ENCODE measurements at places on chromosomes 2 and 18. TPM values are rescaled to one million over a fixed set of nuclear protein-coding genes. Genes with fewer than 3 reads are reported as not detected.

Gene PAIP2B
- 14.6 TPM for total RNA-seq

Gene CPLX4
- not detected for total RNA-seq

Gene DLX1
- not detected for total RNA-seq

Gene PGAP1
- 1.7 TPM for total RNA-seq

Gene B3GNT7
- 0.49 TPM for total RNA-seq

Gene CCDC148
- 0.66 TPM for total RNA-seq

Gene SKA1
- total RNA-seq = 0.16 TPM

Gene PTPRM
- total RNA-seq = 70.9 TPM

Gene CRYGD
- total RNA-seq = not detected

Gene FAM237A
- total RNA-seq = not detected

Gene ARMC9
- 0.20 TPM for total RNA-seq

Gene DDX18
- 37.1 TPM for total RNA-seq

Gene SERPINB12
- total RNA-seq = not detected

Gene SOWAHC
- 1.00 TPM for total RNA-seq

Gene LCT
- total RNA-seq = not detected

Gene PSD4
- 1.3 TPM for total RNA-seq

Gene XDH
- total RNA-seq = 0.29 TPM

Gene CFAP65
- not detected for total RNA-seq

Gene TTR
- total RNA-seq = 4.4 TPM

Gene HOXD9
- total RNA-seq = 0.34 TPM

Gene GAD1
- not detected for total RNA-seq

Gene MARCHF4
- total RNA-seq = not detected

Gene AMER3
- total RNA-seq = not detected

Gene CD207
- total RNA-seq = not detected

Gene VIT
- 27.3 TPM for total RNA-seq

Gene LYG2
- total RNA-seq = not detected

Gene MAPRE3
- total RNA-seq = 66.5 TPM

Gene ZBTB7C
- total RNA-seq = 0.82 TPM

Gene NT5C1B
- not detected for total RNA-seq

Gene SP140
- not detected for total RNA-seq

Gene PLGLB1
- total RNA-seq = 4.3 TPM

Gene CACNB4
- 0.46 TPM for total RNA-seq

Gene CPO
- total RNA-seq = 1.1 TPM

Gene KRCC1
- 27.4 TPM for total RNA-seq

Gene KIF5C
- 0.51 TPM for total RNA-seq

Gene PLCD4
- 51.3 TPM for total RNA-seq

Gene CNTNAP5
- not detected for total RNA-seq

Gene CCDC74A
- total RNA-seq = 0.24 TPM

Gene HRH4
- total RNA-seq = not detected
